ENCODE measurements at places on chromosomes 16 and 17.
A peak's percentile ranks its signal among the peaks of the same experiment; 100 is the strongest.

GRCh38 chr16:54509456-54509855 lies 222.9 kb upstream of the IRX3 start:
- DNase-seq = no peak

DNA sequence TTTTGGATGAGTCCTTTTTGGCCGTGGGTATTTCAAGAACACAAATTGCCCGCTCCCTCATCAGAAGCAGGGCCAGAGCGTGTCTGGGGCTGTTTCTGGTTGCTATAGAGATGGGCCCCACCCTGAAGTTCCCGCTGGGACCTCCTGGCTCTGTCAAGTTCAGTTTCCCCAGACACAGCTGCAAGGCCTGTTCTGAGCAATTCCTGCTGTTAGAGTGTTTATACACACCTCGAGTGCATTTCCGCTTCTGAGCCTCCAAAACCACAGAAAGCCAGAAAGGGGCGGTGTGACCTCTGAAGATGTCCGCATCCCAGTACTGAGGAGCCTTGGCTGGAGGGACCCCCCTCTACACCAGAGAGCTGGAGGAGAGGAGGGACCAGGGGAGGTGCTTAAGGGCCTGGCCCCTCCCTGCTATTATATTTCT lies 9.3 kb upstream of the WBP2 start:
- peak; percentile 25 for DNase-seq

DNA sequence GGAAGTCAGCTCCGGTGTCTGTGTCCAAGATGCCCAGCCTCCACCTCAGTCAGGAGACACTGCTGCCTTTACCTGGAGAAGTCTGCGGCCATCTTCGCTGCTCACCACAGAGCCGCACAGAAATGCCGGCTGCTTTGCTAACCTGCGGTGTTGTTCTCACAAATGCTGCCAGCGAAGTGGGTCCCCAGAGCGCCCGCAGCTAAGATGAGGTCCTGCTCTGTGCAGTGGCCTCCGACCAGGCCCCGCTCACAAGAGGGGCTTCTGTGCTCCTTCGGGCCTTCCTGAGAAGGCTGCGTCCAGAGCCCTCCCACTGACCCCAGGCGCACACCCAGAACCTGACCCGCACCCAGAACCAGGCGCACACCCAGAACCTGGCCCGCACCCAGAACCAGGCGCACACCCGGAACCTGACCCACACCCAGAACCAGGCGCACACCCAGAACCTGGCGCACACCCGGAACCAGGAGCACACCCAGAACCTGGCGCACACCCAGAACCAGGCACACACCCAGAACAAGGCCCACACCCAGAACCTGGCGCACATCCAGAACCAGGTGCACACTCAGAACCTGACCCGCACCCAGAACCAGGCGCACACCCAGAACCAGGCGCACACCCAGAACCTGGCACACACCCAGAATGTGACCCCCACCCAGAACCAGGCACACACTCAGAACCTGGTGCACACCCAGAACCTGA lies 51.5 kb upstream of the FASN start:
- no peak for DNase-seq

- DNase-seq = no peak
Measured at GRCh38 chr17:64439956-64440355, 9.0 kb upstream of the MILR1 start.

- DNase-seq = no peak
Measured at GRCh38 chr17:14604591-14605266, 303.8 kb downstream of the HS3ST3B1 start.

DNA sequence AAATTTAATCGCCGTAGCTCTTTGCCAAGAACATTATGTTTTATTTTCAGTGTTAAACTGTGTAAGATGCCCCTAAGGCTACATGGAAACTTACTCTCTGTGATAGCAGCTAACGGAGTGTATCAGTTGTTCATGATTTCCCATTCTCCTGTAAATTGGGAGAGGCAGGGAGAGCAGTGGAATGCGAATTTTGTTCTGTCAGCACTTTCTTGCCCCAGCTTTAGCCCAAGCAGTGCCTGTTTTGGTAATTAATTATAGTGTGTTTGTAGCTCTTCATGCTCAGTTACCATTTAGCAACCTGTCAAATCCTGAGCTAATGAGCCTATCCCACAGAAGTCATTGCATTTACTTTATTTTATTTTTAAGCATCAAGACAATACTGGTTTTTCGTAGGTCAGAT lies 475.1 kb upstream of the RBFOX1 start:
- no peak for DNase-seq

DNA sequence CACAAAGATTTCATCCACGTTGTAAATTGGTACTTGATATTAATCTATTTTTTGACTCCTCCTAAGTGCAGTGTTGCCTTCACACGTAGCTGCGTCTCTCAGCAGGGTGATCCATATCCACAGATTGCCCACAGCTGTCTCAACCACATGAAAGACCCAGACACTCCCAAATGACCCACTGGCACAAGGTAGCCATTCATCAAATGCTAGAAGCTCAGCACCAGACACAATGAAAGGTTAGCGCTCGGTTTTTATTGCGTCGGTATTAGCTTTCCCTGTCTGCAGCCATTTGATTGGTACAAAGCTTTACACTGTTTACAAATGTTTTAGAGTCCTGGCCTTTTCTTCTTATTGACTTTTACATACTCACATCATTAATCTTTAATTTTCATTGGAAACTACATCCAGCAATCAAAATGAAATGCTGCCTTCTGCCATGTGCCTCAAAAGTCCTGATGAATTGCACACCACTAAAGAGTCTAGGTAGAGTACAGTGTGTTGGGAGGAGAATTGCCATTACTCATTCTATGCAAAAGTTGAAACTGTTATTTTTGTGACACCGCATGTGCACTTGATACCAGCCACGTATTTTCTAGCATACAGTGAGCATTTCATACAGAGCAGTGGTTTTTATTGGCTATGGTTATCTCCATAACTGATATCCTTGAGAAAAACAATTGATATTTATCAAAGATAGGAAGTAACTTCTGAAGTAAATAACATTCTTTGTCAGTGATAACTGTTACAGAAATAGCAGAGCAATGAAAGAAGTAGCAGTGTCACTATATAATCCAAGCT lies 127.3 kb upstream of the NUDT7 start:
- no peak for DNase-seq

- no peak for DNase-seq
Measured at GRCh38 chr16:77439106-77439505, 4.3 kb upstream of the ADAMTS18 start.

DNA sequence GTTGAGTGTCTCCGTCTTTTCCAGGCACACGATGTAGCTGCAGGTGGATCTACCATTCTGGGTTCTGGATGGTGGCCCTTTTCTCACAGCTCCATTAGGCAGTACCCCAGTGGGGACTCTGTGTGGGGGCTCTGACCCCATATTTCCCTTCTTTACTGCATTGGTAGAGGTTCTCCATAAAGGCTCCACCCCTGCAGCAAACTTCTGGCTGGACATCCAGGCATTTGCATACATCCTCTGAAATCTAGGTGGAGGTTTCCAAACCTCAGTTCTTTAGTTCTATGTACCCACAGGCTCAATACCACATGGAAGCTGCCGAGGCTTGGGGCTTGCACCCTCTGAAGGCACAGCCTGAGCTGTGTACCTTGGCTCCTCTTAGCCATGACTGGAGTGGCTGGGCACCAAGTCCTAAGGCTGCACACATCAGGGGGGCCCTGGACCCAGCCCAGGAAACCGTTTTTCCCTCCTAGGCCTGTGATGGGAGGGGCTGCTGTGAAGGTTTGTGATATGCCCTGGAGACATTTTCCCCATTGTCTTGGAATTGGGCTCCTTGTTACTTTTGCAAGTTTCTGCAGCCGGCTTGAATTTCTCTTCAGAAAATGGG lies 14.0 kb downstream of the ABCC1 start:
- DNase-seq = no peak

Measured in stimulated activated CD4-positive, alpha-beta T cell treated with anti-CD3 and anti-CD28 coated beads, Interleukin-4, amount 100 ng/mL, for 48 hours (primary cell).